Right atrium auricular region (tissue), 2 donors: ENCODE measurements at places on chromosomes 7 and 10. TPM values are rescaled to one million over a fixed set of nuclear protein-coding genes. Genes with fewer than 3 reads are reported as not detected.

DNA sequence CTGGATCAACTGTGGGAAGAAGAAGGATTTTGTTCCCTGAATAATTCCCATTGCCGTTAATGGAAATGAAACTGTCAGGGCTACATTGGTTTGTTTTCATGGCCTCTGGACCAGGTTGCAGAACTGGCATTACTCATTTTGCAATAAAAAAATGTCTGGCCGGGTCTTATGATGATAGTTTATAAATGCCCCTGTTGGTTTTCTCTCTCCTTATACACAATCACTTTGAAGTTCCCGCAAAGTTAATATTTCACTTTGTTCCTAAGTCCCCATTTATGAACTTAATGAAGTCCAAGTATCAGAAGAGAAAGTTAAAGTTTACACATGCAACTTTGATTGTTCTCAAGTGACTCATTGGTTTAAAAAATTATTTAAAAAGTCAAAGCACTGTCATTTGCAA lies 150.7 kb upstream of the PRR15 start:
- no peak overlapping the region for H3K27ac ChIP-seq
- H3K27me3 ChIP-seq = no peaks in the 10 kb centered on the region
- no peaks in the 10 kb centered on the region for H3K4me1 ChIP-seq
- H3K36me3 ChIP-seq = no peaks in the 10 kb centered on the region

- H3K4me3 ChIP-seq = no peak overlapping the region
- no peak overlapping the region for H3K27ac ChIP-seq
- H3K4me1 ChIP-seq = no peaks in the 10 kb centered on the region
- H3K27me3 ChIP-seq = no peaks in the 10 kb centered on the region
- no peaks in the 10 kb centered on the region for H3K36me3 ChIP-seq
These were observed 6.4 kb downstream of the SPOCK2 start for GRCh38 chr10:72081772-72082590.

DNA sequence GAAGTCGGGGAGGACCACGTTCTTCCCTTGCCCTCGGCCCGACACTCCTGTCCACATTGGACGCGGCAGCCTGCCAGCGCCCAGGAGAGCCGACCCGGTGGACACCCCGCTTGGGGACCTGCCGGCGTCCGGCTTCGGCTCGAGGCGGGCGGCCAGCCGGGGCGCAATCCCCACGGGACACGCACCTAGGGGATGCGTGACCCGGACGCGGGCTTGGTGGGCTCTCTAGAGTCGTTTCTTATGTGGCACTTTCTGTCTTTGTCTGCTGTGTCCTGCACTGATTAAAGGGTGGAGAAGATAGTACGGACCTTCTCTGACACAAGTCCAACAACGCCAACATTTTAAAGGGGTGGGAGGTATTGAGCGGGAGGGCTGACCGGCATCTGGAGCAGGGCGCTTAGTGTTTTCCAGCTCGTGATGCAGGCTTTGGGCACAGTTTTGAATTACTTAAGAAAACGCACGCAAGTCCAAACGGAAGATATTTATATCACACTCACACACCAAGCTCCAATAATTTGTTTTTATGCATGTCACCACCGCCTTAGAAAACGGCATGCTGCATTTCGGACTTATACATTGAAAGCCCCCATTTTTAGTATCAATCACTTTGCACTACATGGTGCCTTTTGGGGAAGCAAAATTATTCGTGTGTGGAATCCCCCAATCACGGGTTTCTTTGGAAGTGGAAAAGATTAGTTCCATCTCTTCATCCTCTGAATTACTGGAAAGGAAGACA lies 3.9 kb upstream of the SPAG6 start:
- H3K36me3 ChIP-seq = no peaks in the 10 kb centered on the region
- H3K4me3 ChIP-seq = peak overlapping the region; percentile 85
- DNase-seq = no peak
- H3K27me3 ChIP-seq = peaks cover 62% of the 10 kb centered on the region

- DNase-seq = peak; percentile 23
- no peaks in the 10 kb centered on the region for H3K36me3 ChIP-seq
- H3K27me3 ChIP-seq = no peaks in the 10 kb centered on the region
- no peak overlapping the region for H3K4me3 ChIP-seq
These were observed 99.8 kb downstream of the WDR37 start for GRCh38 chr10:1155791-1156615.

GRCh38 chr10:19595212-19595845 lies 220.9 kb upstream of the PLXDC2 start:
- H3K27me3 ChIP-seq = no peaks in the 10 kb centered on the region
- H3K4me1 ChIP-seq = no peaks in the 10 kb centered on the region
- no peak overlapping the region for H3K27ac ChIP-seq
- no peak overlapping the region for H3K4me3 ChIP-seq

- H3K4me3 ChIP-seq = no peak overlapping the region
- no peaks in the 10 kb centered on the region for H3K27me3 ChIP-seq
- peak; percentile 65 for DNase-seq
- peak overlapping the region; percentile 51 for H3K27ac ChIP-seq
These were observed 31.7 kb upstream of the OPALIN start for GRCh38 chr10:96390460-96390864.

DNA sequence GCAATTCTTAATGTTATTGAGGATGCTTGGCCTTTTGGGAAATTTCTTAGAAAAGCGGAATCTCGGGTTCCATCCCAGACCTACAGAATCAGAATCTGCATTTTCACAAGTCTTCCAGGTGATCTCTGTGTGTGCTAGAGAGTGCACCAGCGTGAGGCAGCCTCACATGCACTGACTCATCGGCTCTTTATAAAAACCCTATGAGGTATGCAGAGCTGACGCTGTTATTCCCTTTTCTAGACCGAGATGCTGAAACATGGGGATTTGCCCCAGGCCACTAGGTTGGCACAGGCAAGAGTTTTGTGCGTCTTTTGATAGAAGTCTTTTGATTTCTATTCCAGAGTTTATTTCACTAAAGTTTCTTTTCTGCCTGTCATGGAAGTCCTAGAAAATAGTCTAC lies 61.2 kb downstream of the CDCA7L start:
- H3K4me1 ChIP-seq = no peaks in the 10 kb centered on the region
- H3K4me3 ChIP-seq = no peak overlapping the region
- no peak overlapping the region for H3K27ac ChIP-seq
- H3K27me3 ChIP-seq = no peaks in the 10 kb centered on the region
- no peak for DNase-seq
- H3K36me3 ChIP-seq = no peaks in the 10 kb centered on the region

DNA sequence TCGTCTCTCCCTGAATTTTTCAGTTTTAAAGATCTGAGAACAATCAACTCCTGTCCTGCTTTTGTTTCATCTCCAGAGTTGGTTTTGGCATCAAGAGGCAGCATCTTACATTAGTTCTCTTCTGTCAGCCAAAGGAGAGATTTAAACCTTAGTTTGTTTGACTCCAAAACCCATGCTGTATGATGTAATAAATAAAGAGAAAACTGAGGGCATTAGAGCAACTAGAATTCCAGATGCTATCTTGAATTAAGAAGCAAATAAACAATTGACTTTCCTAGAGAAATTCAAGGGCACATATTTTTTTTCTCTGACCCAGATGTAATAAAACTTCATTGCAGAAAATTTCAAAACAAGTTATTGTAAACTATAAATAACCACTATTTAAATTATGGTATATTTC lies 54.4 kb downstream of the INHBA start:
- no peak overlapping the region for H3K4me3 ChIP-seq
- no peak for DNase-seq
- no peak overlapping the region for H3K27ac ChIP-seq
- no peaks in the 10 kb centered on the region for H3K27me3 ChIP-seq

DNA sequence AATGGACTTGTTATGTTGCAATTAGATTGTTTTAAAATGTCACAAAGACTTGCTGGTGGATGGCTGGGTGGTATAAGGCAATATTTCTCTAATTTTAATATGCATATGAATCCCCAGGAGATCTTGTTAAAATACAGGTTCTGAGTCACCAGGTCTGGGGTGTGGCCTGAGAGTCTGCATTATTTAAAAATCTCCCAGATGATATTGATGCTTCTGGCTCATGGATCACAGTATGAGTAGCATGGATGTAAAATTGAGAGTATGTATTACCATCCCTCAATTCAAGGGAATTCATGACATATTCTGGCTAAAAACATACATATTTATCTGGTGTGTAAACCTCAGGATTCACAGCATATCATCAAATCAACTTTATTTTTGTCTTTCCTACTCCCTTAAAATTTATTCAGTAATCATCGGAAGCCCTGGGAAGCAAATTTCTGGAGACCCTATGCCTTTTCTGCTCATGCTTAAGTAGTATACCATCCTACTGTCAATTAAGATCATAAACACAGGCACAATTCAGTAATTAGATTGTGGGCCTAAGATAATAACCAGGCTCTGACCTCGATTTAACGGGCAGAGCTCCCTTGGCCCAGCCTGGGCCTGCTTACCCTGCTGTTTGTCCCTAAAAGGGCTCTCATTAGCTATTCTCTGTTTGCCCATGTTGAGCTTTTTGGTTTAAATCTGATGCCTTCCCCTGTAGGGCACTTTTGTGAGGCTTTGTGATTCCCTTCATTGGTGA lies 29.6 kb upstream of the ICA1 start:
- H3K36me3 ChIP-seq = no peaks in the 10 kb centered on the region
- no peak for DNase-seq
- H3K4me1 ChIP-seq = peaks cover 13% of the 10 kb centered on the region

- no peak overlapping the region for H3K27ac ChIP-seq
- no peak overlapping the region for H3K4me3 ChIP-seq
- no peaks in the 10 kb centered on the region for H3K36me3 ChIP-seq
- H3K4me1 ChIP-seq = no peaks in the 10 kb centered on the region
- no peak for DNase-seq
These were observed 5.8 kb downstream of the ACSL5 start for GRCh38 chr10:112379635-112380296.

DNA sequence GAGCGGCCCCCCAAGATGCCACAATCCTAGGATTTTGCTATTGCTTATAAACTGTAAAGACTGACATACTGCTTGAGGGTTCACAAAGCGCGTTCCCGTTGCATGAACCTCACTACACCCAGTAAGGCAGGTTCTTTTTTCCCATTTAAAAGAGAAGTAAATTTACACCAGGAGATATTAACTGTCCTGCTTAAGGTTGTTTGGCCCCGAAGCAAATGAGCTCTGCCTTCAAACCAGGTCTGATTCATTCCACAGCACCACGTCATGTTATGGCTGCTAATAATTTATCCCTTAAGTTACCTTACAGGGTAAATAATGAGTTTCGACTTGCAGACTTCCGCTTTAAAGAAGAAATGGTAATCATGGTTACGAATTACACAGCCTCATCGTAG lies 559 bp upstream of the FKBP14 start:
- no peak for DNase-seq
- no peaks in the 10 kb centered on the region for H3K4me1 ChIP-seq
- H3K4me3 ChIP-seq = peak overlapping the region; percentile 64
- H3K27ac ChIP-seq = peak overlapping the region; percentile 85

DNA sequence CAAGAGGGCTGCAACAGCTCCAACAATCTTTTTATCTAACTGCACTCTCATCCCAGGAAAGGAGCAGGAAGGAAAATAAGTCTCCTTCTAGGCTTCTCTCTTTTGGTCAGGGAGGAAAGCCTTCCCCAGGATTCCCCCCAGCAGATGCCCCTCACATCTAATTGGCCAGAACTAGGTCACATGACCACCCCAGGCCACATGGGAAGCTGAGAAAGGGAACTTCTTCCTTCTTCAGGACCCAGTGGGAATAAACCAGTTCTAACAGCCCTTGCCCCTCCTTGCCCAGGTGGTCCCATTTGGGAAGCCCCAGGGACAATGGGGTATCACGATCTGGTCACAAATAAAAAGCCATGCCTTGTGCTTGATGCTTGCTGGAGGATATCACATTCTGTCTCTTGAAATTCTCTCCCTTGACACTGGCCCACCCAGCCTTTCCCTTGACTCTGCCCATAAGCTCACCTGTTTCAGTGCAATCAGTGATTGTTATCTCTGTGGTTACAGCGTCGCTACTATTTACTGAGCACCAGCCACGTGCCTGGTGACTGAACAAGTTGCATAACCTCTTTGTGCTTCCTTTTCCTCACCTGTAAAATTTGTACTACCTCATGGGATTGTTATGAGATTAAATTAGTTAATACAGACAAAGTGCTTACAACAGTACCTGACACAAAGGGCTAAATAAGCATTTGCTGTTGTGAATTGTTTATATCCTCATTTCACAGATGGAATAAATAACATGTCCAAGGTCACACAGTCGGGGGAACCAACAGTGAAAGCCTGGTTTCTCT lies 9.0 kb upstream of the TACR2 start:
- no peaks in the 10 kb centered on the region for H3K36me3 ChIP-seq
- DNase-seq = no peak
- H3K4me3 ChIP-seq = no peak overlapping the region
- H3K27ac ChIP-seq = no peak overlapping the region
- no peaks in the 10 kb centered on the region for H3K4me1 ChIP-seq

GRCh38 chr10:21199501-21199900 lies 302.4 kb upstream of the NEBL start:
- H3K27me3 ChIP-seq = no peaks in the 10 kb centered on the region
- DNase-seq = no peak
- H3K27ac ChIP-seq = no peak overlapping the region
- H3K4me1 ChIP-seq = peaks cover 10% of the 10 kb centered on the region
- no peak overlapping the region for H3K4me3 ChIP-seq

GRCh38 chr7:149770728-149771636 lies 2.4 kb downstream of the ZNF467 start:
- no peak for DNase-seq
- H3K27me3 ChIP-seq = no peaks in the 10 kb centered on the region
- peaks cover 39% of the 10 kb centered on the region for H3K4me1 ChIP-seq
- H3K27ac ChIP-seq = peak overlapping the region; percentile 77
- H3K4me3 ChIP-seq = peak overlapping the region; percentile 77

GRCh38 chr7:117157241-117158209 lies 165.3 kb downstream of the WNT2 start:
- peak overlapping the region; percentile 38 for H3K27ac ChIP-seq
- H3K4me1 ChIP-seq = peaks cover 36% of the 10 kb centered on the region
- H3K36me3 ChIP-seq = no peaks in the 10 kb centered on the region
- no peak overlapping the region for H3K4me3 ChIP-seq

- H3K27me3 ChIP-seq = no peaks in the 10 kb centered on the region
- no peaks in the 10 kb centered on the region for H3K36me3 ChIP-seq
- H3K27ac ChIP-seq = no peak overlapping the region
- no peak overlapping the region for H3K4me3 ChIP-seq
- no peaks in the 10 kb centered on the region for H3K4me1 ChIP-seq
These were observed 42.7 kb upstream of the TMEM196 start for GRCh38 chr7:19816128-19816527.

DNA sequence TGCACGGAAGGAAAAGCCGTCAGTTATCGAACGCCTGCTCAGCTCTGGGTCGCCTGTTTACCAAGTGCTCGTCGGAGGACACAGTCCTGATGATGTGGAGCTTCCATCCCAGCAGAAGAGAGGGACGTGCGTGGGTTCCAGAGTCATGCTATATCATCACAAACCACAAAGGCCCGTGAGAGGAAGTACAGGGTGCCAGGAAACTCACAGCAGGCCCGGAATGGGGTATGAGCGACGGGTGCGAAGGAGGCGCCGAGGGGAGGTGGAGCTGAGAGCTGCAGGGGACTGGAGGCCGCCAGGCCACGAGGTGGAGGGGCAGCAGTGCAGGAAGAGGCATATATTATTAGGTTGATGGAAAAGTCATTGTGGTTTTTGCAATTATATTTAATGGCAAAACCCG lies 102.5 kb downstream of the ACTR3B start:
- H3K36me3 ChIP-seq = no peaks in the 10 kb centered on the region
- no peak overlapping the region for H3K27ac ChIP-seq
- H3K4me3 ChIP-seq = no peak overlapping the region
- H3K27me3 ChIP-seq = no peaks in the 10 kb centered on the region
- H3K4me1 ChIP-seq = no peaks in the 10 kb centered on the region

FGFBP3 gene
- 0.31 TPM for total RNA-seq

NPSR1 gene
- not detected for total RNA-seq

BHLHA15 gene
- not detected for total RNA-seq

SFXN2 gene
- total RNA-seq = 2.7 TPM

TEX47 gene
- not detected for total RNA-seq

PRDX3 gene
- total RNA-seq = 250 TPM

ADRB1 gene
- 32.8 TPM for total RNA-seq

SERPINE1 gene
- 40.8 TPM for total RNA-seq

EPO gene
- total RNA-seq = not detected

IFIT1 gene
- 6.7 TPM for total RNA-seq
